ENCODE measurements at places on chromosomes 13 and 19.
A peak's percentile ranks its signal among the peaks of the same experiment; 100 is the strongest.

DNA sequence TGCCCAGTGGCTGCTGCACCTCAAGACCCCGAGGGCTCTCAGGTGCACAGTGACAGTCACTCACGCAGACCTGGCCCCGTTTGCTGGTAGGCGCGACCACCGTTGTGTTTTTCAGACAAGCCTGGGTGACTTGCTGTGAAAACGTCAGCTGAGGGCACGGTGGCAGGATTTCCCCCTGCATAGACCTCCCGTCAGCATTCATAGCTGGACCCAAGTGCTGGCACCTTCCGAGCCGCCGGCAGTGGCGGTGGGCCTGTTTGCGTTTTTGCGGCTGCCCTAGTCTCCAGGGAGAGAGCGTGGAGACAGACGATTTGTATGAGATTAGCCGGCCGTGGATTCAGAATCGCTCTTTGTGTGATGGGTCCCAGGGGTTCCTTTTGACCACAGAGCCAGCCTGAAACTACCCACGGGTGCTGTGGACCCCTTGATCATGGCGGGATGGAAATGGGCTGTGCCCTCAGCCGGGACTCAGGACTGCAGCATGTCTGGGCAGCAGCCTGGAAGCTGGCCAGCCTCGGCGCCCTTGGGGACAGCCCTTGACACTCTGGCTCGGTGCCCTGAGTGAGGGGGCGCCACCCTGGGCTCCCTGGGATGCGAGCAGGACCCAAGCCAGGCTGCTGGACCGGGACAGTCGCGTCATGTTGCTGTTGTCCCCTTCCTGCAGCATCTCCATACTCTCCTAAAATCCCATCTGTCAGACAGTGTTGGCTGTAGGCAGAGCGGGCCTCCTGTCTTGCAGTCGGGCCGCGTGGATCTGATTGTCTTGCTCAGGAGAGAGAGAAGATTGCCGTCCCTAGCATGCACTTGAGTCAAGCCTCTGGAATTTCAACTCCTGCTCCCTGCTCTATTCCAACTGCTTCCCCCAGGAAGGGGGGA lies 8.6 kb downstream of the KDM4B start:
- DNase-seq, result peak; percentile 43

DNA sequence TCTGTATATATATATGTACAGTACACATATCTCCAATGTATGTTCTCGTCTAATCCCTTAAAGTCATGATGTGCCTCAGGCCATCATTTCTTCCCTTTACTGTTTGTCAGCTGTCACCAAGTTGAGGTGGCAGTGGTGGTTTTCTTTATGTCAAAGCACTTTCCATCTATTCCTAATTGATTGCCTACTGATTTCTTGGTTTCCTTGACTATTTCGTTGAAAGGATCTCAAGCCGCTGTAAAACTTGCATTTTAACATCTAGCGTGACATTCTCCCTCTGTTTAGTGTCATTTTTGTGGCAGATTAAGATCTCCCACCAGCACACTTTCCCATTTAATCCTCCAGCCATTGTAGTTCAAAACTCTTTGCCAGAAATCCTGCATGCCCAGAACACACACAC lies 25.0 kb upstream of the SPART start:
- DNase-seq, result no peak

DNA sequence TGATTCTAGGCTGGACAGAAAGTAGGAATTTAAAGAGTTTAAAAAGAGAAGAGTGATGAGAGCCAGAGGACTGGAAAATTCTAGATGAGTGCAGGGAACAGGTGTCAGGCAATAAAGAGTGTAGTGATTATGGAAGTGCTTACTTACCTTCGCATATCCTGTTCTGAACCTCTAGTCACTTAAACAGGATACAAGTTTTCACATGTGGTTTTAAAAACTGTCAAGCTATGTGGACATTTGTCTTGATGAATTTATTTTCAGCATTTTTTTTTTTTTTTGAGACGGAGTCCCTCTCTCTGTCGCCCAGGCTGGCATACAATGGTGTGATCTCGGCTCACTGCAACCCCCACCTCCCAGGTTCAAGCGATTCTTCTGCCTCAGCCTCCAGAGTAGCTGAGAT lies 34.3 kb upstream of the IL17D start:
- DNase-seq, result no peak

- DNase-seq, result no peak
Measured at GRCh38 chr19:31338069-31338776, 11.0 kb downstream of the TSHZ3 start.

DNA sequence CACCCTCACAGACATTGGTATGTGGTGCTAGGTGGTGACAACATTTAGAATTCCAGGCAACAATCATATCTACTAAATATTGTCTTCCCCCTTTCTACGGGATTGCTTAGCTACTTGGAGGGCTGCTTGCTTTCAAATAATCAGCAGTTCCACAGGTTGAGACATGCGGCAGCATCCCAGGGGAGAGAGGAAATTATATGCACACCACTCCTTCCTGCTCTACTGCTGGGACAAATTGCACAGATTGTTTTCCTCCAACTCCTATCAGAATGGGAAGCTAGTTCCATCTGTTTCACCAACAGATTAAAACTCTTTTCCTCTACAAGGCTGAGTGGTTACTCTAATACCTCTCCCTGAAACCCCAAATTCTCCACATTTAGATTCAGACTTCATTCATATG lies 275.4 kb downstream of the DNAJC15 start:
- DNase-seq, result no peak

DNA sequence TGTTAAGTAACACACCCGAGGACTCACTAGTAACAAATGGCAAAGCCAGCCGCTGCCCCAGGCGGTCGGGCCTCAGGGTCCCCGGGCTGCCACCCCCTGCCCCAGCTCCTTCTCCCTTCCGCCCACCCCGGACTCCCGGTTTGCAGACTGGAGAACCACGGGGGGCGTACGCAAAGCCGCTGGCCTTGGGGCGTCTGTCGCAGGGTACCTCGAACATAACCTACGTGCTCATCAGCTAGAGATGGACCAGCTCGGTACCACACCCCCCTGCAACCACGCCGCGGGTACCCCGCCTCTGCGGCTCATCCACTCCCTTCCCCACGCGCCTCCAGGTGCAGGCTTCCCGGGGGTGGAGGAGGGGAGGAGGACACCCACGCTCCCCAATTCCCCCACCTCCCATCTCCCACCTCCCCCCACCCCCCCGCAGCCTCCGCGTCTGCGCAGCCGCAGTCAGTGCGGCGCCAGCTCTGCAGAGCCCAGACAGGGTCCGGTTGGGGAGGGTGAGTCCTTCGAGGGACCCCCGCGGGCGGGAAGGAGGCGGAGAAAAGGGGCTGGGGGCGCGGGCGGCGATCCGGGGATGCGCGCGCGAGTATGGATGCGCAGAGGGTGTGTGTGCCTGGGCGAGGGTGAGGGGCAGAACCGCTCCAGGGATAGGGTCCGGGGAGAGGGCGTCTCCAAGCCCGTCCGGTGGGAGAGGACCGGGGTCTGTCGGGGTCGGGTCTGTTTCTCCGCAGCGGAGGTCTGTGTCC lies at the start of gene SMIM17:
SMIM17 (plus strand) TSS at position 449 of the 749 bp plus-strand sequence. CDS start 2,509 bp downstream, outside the sequence.
- no peak for DNase-seq

DNA sequence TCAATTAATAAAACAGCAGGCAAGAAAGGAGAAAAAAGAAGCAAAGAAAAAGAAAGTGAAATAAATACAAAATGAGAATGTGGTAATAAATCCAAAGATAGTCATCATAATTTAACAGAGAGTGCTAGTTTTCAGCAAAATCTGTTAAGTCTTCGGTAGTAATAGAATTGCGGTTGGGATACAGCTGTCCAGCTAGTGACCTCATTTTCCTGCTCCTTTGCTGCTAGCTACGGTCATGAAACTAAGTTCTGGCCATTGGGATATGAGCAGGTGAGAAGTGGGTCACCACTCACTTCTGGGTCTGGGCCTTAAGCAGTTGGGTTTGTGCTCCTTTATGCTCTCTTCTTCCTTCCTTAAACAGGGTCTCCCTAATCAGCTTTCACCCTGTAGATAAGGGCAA lies 11.7 kb upstream of the DGKH start:
- no peak for DNase-seq

GRCh38 chr13:44159633-44160279 lies 213.9 kb upstream of the SERP2 start:
- no peak for DNase-seq

DNA sequence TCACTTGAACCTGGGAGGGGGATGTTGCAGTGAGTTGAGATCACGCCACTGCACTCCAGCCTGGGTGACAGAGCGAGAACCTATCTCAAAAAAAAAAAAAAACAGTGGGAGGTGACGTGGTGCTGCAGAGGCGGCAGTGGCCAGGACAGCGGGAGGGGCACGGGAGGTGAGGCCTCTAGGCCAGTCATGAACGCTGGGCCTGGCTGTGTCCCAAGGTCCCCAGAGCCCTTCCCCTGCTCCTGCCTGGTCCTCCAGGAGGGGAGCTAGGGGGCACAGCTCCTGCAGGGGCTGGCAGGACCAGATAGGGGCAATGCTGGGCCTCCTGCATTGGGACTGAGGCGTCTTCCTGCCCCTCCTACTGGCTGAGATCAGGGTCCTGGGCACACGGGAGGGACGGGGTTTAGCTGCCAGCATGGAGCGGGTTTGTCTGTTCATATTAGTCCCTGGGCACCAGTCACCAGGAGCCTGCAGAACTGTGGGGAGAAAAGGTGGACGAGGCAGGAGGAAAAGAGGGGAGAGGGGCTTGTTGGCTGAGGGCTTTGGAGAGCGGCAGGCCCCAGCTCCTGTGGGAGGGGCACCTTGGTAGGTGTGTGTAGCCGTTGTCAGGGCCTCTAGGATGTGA lies 4.5 kb downstream of the MAP2K7 start:
- DNase-seq, result no peak

DNA sequence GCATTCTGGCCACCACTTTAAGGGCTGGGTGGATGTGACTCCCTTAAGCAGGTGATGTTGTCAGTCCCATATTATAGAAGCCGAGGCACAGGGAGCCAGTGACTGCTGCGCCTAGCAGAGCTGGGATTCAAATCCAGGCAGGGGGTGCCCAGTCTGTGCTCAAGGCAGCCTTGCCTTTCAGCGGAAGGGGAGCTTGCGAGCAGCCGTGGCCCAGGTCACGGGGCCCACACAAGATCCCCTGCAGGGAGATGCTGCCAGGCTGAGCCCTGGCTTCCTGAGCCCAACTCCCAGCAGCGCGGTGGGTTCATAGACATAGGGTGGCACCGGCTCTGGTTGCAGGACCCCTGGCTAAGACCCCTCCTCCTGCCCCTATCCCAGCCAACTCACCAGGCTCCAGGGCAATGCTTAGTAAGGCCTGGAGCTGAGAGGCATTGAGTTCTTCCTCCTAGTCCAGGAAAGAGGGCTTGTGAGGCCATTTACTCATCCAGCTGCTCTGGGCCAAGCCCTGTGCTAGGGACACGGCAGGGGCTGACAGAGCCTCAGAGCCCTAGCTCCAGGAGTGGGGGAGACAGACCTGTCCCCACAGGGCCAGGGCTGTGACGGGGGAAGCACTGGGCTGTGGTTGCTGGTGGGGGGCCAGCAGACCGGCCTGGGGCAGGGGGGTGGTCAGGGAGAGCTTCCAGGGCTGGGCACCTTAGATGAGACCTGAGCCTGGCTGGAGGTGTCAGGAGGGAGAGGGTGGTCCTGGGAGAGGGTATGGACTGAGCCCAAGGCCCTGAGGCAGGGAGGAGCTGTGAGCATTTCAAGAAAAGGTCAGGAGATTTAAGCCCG lies 9.6 kb downstream of the CAPN12 start:
- no peak for DNase-seq

GRCh38 chr19:7699417-7700401 lies 2.2 kb downstream of the FCER2 start:
- no peak for DNase-seq

GRCh38 chr13:67318398-67318797 lies 88.3 kb upstream of the PCDH9 start:
- no peak for DNase-seq

GRCh38 chr13:46523972-46524752 lies 28.8 kb upstream of the LRCH1 start:
- DNase-seq, result no peak

GRCh38 chr13:73556902-73557301 lies 498.1 kb downstream of the KLF5 start:
- no peak for DNase-seq

DNA sequence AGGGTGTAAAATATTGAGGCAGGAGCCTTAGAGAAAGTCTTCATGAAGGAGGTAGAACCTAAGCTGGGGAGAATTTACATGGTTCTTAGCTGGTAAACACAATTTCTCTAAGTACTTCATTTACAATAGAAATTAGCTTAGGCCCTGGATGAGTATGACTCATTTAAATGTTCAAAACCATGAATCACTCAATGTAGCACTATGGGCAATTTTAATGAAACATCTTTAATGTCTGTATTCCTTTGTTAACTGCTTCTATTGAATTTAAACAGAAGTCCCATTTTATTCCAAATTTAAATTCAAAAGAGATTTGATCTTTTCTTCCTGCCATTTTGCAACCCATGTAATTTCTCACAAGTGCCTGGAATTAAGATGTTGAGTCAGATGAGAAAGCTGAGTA lies 252.1 kb downstream of the RFC3 start:
- DNase-seq, result no peak

All from NCI-H1092 treated with DMSO at 0.1 percent for 48 hours (cell line).